ENCODE measurements at places on chromosomes 6 and 20. TPM values are rescaled to one million over a fixed set of nuclear protein-coding genes. Genes with fewer than 3 reads are reported as not detected.

Gene ADGRF5
- 32.4 TPM for polyA plus RNA-seq

Gene TP53TG5
- 1.3 TPM for polyA plus RNA-seq

Gene DEF6
- 3.2 TPM for polyA plus RNA-seq

Gene MCCD1
- 24.1 TPM for polyA plus RNA-seq

Gene HMGCLL1
- polyA plus RNA-seq: 3.7 TPM

DNA sequence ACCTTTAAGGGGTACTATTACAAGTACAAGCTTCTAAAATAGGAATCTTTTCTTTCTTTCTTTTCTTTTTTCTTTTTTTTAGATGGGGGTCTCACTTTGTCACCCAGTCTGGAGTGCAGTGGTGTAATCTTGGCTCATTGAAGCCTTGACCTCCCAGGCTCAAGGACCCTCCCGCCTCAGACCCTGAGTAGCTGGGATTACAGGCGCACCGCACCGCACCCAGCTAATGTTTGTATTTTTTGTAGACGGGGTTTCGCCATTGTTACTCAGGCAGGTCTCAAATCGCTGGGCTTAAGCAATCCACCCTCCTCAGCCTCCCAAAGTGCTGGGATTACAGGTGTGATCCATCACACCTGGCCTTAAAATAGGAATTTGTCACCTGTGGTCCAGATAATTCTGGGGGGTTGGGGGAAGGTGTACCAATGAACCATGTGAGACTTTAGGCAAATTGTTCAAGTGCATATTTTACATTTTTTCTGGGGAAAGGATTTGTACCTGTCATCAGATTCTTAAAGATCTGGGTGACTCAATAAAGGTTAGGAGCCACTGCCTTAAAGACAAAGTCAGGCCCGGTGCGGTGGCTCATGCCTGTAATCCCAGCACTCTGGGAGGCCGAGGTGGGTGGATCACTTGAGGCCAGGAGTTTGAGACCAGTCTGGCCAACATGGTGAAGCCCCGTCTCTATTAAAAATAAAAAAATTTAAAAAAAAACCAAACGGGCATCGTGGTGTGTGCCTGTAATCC lies 19.7 kb upstream of the SYNJ2 start:
- no peak for DNase-seq

DNA sequence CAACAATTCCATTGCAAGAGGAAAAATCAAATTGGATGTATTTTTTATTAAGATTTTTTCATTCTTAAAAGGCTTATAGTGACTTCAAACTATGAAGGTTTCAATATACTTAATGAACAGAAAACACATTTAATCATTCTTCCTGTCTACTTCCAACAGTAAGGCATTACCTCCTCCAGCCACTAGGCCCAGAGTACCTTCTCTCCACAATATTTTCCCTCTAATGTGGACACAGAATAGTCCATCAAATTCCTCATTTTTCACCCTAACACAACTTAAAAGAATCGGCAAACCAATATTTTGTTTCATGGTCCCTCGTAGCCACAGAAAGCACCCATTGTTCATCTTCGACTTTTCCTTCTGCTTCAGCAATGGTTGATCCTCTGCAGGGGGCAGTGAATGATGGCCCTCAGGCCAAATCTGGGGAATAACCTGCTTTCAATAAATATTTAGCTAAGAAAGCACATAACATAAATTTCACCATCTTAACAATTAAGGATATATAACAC lies 335.4 kb upstream of the ID4 start:
- no peak for DNase-seq

GRCh38 chr20:19304886-19305415 lies 92.5 kb downstream of the SLC24A3 start:
- no peak for DNase-seq

DNA sequence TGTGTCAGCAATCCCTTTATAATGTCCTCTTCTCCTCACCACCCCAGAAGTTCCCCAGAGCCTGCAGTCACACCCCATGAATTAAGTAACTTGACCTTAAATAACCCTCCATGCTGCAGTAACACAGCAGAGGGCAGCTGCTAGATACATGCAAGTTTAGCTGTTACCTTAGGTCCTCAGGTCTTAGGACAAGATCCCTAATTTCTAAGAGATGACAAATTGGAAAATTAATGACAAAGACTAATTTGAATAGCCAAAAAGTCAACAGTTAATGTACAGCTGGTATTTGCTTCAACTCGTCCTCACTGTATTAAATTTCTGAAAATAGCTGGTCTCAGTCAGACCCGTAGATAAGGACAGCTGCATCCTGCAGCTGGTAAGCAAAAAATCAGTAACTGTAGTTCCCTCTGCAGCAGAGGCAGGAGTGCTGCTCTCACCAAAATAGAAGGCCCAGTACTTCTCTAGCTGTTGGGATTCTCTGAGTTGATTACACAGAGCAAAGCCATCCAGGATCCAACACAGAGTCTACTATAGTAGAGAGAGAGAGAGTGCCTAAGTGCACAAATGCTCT lies 62.4 kb downstream of the TNFRSF21 start:
- DNase-seq: no peak

DNA sequence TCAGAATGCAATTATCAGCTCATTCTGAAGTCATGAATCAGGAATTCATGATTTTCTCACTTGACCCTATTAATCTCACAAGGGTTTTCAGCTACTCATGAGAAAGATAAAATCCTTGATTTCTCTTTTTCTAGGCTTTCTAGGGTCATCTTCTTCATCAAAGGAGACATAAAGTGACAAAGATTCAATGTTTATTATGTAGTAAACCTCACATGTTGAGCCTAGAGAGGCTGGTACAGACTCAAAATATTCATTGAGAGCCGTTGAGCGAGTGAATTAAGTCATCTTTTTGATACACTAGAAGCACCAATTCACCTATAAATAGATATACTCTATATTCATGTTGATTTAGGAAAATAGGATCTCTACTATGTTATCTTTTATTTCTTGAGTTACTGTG lies 104.8 kb upstream of the TRAF3IP2 start:
- no peak for DNase-seq

DNA sequence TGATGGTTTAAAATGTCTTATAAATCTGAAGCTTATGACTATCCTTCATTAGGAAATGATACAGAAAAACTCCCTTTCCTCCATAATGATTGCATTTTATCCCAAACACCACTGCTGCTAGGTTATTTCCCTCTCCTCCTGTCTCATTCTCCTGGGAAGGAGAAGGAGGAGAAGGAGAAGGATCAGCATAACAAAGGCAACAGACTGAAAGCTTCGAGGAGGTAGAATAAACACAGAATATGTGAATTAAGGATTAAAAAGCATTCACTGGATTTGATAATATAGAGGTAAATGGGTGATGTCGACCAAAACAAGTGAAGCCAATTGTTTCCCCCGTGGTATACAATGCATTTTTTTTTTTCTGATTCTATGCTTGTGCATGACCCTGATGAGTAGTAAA lies 82.0 kb downstream of the WASF1 start:
- no peak for DNase-seq

DNA sequence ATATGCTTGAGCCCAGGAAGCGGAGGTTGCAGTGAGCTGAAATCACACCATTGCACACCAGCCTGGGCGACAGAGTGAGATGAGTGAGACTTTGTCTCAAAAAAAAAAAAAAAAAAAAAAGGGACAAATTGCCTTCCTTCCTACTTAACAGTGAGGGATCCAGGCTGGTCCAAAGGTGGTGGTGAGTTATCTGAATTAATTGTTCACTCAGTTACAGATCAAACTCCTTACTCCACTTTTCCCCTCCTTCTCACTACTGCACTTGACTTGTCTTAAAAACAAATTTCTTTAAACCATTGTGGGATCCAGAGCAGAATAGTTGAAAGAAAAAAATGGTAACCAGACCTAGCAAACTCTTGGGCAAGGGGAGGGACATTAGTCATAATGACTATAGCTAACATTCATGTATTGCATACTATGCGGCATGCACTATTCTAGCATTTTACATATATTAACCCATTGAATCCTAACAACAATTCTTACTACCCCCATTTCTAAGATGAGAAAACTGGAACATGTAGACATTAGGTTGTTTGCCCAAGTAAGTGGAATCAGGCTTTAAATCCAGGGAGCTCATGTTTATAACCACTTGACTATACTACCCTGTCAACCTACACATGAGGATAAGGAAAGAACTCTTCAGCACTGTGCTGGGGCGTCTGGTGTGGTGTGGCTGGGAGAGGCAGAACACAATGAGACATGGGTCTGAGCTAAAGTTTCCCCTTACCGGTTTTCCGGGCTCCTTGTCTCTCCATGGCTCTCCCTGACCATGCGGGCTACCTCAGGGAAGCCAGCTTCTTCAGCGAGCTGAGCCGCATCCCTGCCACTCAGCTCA lies 1.5 kb downstream of the GPANK1 start:
- no peak for DNase-seq

DNA sequence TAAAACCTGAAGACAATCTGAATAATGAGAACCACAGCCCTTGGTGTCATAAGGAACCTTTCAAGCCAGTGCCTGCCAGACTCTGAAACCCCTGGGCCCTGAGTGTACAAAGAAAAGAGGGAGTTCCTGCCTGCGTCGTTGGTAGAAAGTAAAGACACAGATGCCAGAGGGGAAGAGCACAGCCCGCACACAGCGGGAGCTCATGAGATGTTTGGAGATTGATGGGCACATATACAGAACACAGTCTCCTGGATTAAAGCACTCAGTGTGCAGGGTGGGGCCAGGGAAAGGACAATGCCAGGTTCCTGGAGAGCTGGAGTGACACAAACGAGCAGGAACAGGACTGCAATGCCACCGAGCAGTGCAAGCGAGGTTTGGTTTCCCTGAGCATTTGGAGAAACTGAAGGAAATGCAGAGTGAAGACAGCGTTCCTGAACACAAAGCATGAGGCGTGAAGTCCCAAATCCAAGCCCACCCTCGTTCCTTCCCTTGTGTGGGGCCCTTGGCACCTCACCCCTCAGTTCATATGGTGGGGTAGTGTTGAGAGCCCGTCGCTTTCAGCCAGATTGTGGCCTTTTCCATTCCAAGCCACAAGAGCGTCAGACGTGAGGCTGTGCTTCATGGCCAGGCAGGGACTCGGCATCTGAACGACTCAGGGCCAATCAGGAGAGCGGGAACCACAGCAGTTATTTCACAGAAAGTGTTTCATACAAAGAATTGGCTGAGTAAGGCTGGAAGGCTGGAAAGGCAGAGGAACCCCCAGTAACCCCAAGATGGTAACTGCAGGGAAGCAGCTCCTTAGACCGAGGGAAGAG lies 41.0 kb upstream of the RPS6KA2 start:
- no peak for DNase-seq

DNA sequence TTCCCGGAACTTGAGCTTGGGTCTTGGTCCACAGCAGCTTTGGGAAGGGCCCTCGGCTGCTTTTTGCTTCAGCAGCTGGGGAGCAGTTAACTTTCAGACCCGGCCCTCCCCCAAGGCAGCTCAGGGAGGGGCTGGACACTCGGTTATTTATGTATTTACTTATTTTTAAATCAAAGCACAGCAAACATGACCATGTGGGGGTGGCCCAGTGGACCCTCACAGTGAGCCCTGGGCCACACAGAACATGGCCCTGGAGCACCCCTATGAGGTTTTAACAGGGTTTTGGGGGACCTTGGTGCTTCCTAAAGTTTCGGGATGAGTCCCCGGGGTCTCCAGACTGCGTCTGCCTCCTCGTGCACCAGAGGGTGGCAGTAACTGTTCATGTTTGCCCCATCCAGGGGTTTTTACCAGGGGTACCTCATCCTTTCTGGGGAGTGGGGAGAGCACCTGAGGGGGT lies 26.6 kb upstream of the NPBWR2 start:
- DNase-seq: no peak

GRCh38 chr6:121652726-121653623 lies 217.5 kb downstream of the GJA1 start:
- DNase-seq: no peak

DNA sequence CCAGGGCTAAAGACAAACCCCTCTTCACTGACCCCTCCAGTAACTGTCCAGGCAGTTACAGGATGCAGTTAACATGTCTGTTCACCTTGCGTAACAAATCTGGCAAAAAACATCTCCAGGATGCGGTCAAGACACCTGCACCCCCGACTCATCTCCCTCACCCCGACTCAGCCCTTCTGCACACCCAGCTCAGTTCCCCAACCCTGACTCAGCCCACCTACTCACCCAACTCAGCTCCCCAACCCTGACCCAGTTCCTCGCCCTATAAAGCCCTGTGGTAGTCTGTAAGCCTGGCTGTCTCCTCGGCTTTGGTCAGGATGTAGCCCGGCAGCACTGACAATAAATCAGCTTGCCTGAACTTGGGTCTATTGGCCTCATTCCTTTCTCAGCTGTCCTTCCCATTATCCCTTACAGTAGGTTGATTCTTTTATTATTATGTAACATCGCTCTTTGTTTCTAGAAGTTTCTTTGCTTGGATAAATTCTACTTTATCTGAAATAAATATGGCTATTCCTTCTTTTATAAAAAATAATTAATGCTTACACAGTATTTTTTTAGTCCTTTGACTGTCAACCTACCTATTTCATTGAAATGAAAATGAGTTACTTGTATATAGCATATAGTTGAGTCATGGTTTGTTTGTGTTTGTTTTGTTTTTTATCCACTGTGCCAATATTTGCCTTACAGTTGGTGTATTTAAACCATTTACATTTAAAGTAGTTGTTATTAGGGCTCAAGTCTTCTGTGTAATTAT lies 12.9 kb upstream of the ADTRP start:
- DNase-seq: no peak

Measured in right renal cortex interstitium (tissue), 3 donors.